ENCODE measurements at places on chromosomes 2 and 18. TPM values are rescaled to one million over a fixed set of nuclear protein-coding genes. Genes with fewer than 3 reads are reported as not detected.

Gene USP40
- total RNA-seq = 36.6 TPM

Gene SAG
- total RNA-seq = not detected

Gene FAHD2A
- 26.7 TPM for total RNA-seq

Gene FRZB
- 0.32 TPM for total RNA-seq

Gene STRN
- total RNA-seq = 18.5 TPM

Gene CYS1
- 14.2 TPM for total RNA-seq

Gene MTHFD2
- total RNA-seq = 115 TPM

Gene POMC
- not detected for total RNA-seq

Gene GKN2
- not detected for total RNA-seq

Gene LRP2
- total RNA-seq = not detected

Gene FOXI3
- total RNA-seq = not detected

Gene RGPD4
- total RNA-seq = not detected

Gene WNT6
- not detected for total RNA-seq

Gene FAM124B
- total RNA-seq = 0.24 TPM

Gene TTN
- total RNA-seq = under 0.01 TPM

Gene OTX1
- 0.49 TPM for total RNA-seq

Gene SCN3A
- total RNA-seq = not detected

Gene NPHP1
- 4.4 TPM for total RNA-seq

Gene ATP8B1
- 52.8 TPM for total RNA-seq

Gene ACKR3
- total RNA-seq = 17.8 TPM

Gene CCDC68
- 3.6 TPM for total RNA-seq

Gene TOGARAM2
- under 0.01 TPM for total RNA-seq

Gene KIF5C
- 0.16 TPM for total RNA-seq

Gene IL36G
- not detected for total RNA-seq

Gene DNAJB2
- total RNA-seq = 48.5 TPM

Gene ERFE
- total RNA-seq = 2.9 TPM

Gene XIRP2
- not detected for total RNA-seq

Gene ZBTB7C
- not detected for total RNA-seq

Gene ASB18
- not detected for total RNA-seq

Gene ANKRD30B
- 0.24 TPM for total RNA-seq

Gene CAPN14
- 0.32 TPM for total RNA-seq

Gene NEU4
- total RNA-seq = not detected

Gene GULP1
- total RNA-seq = 20.6 TPM

Gene MITD1
- 11.4 TPM for total RNA-seq

Gene PHOSPHO2
- 3.5 TPM for total RNA-seq

Gene UNC80
- total RNA-seq = not detected

Gene FBLN7
- total RNA-seq = 1.3 TPM
